ENCODE measurements at places on chromosomes 3 and 15.
A peak's percentile ranks its signal among the peaks of the same experiment; 100 is the strongest.

GRCh38 chr3:12175137-12175593, 16.5 kb upstream of the TIMP4 start:
- DNase-seq = no peak

DNA sequence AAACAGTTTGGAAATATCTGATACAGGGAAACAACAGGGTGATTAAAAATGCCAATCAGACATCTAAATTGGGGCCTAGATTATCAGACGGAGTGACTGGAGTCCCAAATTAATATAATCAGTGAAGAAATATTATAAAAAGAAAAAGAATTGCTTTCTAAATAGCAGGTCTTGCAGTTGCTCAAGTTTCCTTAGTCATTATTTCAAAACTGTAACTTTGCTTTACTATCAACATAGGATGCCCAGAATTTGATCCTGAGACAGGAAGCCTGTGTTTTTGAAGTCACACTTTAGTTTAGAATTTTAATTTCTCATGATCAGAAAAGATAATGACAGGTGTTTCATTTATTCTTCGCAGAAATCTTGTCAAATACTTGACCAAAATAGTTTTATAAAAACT, 105.9 kb downstream of the IL1RAP start:
- no peak for DNase-seq

DNA sequence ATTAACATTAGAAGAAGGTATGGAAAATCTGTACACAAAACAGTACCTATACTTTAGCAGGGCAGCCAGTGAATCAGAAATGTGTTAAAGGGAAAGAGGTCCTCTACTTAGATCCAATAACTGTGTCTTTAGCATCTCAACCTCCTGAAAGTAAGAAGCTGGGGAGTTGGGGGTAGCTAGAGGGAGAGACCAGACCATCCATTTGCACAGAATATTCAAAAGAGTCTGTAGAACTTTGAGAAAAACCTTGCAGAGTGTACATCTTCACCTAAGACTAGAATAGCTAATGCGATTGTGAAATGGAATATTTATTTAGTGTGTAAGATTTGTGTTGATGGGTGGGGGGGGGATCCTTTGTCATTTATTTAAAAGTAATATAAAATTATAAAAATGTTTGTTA, 124.8 kb downstream of the RBPMS2 start:
- no peak for DNase-seq

DNA sequence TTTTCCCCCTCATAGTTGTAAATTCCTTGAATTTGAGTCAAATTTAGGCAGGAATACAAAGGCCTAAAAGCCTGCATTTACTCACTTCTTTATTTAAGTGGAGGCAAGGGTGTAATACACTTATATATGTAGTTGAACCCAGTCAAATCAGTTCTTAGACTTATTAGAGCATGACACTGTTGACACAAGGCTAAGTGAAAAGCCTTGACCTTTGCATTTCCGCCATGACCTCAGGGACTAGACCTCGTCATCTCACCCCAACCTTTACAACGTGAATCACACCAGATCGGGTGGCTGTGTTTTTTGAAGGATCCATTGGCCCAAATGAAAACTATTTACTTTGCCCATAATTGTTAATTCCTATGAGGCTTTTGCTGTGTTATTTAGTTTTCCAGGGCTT, 774.4 kb downstream of the ROBO1 start:
- DNase-seq = no peak

DNA sequence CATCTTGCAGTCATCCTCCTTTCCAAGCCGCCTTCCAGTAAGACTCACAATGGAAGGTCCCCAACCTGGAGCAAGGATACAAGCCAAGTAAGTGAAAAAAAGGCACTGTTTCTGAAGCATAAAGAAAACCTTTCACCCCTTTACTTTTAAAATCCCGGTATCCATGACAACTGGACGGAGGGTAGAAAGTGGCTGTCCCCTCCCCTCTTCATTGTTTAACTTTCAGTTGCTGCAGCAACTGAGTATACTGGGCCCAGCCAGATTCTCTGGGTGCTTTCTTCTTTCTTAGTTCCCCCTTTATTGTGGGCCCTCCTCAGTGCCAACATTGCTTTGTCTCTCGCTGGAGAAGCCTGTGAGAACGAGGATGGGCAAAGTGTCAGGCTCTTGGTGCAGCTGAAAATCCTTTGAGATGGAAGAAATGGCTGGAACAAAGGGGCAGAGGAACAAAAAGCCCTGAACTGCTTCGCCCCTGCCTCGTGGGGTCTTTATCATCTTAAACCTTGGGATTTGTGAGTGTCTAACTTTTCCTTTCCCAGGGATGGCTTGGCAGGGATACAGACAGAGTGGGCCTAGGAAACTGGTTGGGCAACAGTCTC, 224.0 kb upstream of the RGMA start:
- DNase-seq = no peak

- no peak for DNase-seq
These were observed 49.4 kb upstream of the RPL32 start for GRCh38 chr3:12890610-12891390.

DNA sequence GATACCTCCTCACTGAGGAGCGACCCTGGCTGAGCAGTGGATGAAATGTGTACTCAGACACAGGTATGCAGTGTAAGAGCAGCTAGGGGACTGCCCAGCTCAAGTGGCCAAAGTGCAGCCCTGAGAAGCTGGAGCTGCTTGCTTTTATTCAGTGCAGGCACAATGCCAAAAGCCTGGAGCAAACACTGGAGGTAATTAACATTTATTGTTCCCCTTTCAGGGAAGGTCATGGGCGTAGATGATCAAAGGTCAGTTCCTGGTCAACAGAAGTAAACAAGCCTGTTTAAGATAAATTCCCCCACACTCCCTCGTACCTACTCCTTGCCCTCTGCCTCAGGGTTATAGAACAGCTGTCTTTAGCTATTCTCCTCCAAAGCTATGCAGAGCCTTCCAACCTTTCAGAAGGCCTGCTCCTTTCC, 17.5 kb downstream of the PLA2G4F start:
- DNase-seq = no peak

DNA sequence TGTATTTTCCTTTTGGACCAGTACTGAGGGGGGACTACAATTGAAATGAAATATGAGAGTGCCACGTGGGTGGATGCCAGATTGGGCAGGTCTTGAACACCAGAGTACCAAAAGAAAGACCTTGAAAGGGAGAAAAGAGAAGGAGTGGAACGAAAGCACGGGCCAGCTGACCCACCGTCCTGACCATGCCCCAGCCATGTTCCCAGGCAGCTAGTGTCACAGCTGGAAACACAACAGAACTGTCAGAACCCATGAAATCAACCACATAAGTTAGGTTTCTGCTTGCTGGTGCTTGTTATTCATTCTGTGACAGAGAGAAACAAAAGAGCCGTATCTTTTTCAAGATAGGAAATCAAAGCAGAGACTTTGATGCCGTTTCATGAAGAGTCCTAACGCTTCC, 268.8 kb downstream of the MEX3B start:
- no peak for DNase-seq

DNA sequence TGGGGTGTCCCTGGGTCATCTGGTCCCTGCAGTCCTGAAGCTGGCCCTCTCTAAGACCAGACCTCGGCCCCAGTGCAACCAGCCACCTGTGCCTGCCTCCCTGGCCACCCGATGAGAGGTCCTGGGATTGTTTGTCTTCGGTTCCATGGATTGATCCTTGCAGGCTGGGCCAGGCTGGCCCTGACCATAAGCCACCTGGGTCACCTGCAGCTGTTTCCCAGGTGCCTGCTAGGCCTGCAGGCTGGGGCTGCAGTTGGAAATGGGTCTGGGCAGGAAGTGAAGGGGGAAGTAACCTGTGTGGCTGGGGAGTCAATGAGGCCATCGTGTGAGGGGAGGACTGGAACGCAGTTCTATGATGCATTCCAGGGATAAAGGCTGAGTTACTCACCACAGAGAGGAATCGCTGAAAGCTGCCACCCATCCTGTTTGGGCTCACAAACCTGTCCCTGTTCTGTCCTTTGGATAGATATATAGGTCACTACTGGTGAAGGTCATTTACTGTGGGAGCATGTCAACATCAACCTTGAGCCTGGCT, 30.9 kb upstream of the VPS8 start:
- DNase-seq = no peak

- DNase-seq = no peak
These were observed 31.3 kb downstream of the ASB7 start for GRCh38 chr15:100633763-100634075.

DNA sequence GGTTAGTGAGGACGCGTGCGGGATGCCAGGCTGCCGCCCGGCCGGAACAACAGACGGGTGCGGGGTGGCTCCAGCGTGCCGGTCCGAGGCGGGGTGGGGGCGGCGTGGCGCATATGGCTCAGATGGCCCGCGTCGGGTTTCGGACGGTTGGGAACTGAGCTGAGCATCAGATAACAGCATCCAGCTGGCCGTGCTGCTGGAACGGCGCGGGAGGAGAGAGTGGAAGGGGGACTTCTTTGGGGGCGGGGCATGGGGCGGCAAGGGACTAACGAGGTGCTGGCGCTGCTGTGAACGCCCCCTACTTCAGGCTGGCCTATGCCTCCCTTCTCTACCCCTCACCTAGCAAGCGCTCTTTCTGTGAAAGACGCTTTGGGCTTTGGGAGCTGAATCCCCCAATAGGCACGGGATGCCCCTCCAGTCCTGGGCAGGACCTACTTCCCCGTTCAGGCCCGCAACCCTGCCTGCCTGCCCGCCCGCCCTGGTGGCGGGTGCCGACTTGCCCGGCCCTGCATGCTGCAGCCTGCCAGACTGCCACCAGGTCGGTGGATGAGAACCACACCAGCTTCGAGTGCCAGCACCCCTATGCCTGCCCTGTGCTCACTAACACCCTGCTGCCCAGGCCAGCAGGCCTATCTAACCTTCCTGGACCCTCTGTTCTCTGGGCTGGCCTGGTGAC, 542 bp downstream of the INKA1 start:
- DNase-seq = peak; percentile 90

- DNase-seq = no peak
These were observed 67.9 kb downstream of the CHSY1 start for GRCh38 chr15:101183931-101184305.

DNA sequence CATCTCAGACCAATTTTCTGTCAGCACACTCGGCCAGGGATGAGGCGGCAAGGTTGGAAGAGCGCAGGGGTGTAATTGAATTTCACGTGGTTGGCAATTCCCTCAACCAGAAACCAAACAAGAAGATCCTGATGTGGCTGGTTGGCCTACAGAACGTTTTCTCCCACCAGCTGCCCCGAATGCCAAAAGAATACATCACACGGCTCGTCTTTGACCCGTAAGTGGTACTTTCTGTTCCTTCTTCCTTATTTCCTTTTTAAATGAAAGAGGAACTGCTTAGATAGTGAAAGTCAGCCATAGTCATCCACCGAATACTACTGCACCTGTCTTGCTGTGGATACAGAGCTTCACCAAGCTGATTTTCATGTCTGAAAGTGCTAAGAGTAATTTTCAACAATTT, 60.1 kb downstream of the SGO1 start:
- no peak for DNase-seq

GRCh38 chr3:30586806-30587486, 19.5 kb upstream of the TGFBR2 start:
- no peak for DNase-seq

DNA sequence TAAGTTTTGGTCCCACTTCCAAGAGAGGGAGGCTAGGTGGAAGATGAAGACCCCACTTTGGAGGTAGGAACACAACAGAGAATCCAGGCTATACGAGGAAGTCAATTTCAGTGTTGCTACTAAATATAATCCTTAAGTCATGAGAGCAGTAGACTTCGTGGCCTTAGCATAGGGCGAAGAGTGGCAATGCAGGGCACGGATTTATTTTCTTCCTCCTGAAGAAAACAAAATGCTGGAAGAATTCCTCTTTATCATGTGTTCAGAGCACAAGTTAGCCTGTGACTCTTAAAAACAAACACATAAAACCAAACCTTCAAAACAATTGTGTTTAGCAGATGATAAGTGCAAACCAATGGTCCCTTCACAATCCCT, 19.4 kb downstream of the BCL2L10 start:
- DNase-seq = no peak

DNA sequence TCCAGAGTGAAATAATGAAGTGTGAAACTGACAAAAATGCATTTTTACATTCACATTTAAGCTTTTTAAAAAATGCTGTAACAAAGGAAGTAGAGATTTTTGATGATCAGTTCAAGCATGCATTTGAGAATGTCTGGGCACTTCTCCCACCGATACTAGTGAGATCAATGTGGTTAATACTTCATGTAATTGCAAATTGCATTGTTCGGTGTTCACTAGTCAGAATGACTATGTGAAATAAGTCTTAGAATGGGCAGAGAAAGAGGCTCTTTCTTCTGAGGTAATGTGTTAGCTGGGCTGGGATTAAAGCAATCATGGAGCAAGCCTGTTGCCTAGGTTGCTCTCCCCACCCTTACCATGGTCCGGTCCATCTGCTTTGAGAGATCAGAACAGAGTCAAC, 587.0 kb upstream of the GRM7 start:
- no peak for DNase-seq

DNA sequence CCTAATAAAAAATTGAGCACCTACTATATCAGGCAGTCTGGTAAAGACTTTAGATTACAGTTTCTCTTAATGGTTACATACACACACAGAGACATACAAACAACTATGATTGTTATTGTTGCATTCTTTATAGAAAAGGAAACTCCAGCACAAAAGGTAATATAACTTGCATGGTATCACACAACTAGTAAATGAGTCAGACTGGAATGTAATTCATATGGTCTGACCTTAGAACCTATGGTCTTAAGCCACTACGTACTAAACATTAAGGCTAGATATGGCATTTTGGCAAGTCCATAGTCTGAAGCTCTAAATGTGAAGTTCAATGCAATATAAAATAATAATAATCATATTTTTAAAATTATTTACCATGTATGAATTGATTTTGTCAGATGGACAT, 380.6 kb downstream of the LSAMP start:
- DNase-seq = peak; percentile 49

DNA sequence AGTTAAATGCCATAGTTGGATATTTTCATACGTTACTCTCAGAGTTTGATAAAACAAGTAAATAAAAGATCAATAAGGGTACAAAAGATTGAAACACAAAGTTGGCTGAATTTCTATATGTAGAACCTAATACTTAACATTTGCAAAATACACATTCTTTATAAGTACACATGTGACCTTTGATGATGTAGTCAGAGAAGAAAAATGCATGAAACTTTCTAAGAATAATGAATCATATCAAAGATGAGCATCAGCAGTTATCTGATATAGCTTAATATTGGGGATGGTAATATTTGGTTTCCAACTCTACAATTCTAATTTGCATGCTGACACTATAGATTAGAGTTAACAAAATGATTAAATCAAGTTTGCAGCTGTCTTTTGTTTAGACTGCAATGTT, 188.0 kb upstream of the TGFBR2 start:
- DNase-seq = no peak

DNA sequence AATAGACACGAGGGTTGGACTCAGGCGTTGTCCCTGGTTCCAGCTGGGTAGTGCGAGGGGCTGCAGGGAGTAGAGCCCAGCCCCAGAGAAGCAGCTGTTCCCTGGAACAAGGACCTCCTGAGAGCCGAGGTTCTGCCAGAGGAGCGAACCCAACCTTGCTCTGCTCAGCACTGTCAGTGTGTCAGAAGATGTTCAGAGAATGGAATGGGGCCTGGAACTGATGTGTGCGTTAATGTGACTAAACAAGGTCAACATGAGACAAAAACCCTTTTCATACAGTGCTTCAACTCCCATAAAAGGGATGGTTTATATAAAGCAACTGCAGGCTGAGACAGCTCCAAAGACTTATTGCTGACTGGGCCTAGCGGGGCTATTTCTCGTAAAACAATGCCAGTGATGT, 35.5 kb upstream of the HACD2 start:
- DNase-seq = peak; percentile 87
